ENCODE measurements at places on chromosomes 5 and 9.

DNA sequence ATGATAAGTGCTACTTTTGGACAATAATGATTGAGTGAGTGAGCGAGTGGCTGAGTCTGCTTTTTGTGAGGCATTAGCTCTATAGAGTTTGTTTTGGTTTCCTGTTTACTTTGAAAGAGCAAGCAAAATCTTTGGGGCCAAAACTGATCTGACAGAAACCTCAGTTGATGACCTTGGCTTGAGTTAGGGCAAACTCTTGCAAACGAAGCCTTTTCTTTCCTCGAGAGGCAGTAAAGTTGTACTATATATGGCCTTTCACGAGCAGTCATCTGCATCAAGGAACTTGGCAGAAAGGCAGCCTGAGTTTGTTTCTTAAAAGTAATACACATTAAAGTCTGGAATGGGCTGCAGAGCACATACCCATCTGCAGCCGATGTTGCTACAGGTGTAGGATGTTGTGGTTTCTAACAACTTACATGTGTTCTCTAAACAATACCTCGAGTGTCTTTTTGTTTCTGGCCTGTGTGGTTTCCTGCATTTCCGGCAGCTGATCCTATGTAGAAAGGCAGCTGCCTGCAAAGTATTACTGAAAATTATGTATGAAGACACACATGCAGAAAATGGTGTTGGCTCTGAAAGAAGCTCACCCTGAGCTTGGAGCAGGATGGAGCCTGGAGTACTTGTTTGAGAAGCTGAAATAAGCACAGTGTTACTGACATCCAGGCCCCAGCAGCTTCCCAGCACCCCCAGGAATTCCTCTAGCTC, 60.8 kb downstream of the FOXD1 start:
- DNase-seq = no peak

GRCh38 chr5:175226506-175226905, 217.5 kb downstream of the DRD1 start:
- DNase-seq = no peak

DNA sequence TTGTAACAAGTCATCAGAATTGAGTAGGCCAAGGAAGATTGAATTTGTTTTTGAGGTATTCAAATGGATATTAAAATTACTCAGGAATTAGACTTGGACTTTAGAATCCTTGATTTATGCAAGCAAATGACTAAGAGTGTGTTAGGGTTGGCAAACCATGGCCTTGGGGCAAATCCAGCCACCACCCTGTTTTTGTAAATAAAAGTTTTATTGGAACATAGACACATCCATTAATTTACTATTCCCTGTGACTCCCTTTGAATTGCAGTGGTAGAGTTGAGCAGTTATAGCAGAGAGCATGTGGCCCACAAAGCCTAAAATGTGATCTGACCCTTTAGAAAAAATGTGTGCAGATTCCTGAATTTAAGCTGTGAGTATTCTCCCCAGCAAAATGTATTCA, 115.6 kb downstream of the WDR70 start:
- peak; percentile 43 for DNase-seq

GRCh38 chr9:36956908-36957307, 77.2 kb downstream of the PAX5 start:
- DNase-seq = no peak

GRCh38 chr5:123107343-123108244, 18.6 kb downstream of the PRDM6 start:
- no peak for DNase-seq

DNA sequence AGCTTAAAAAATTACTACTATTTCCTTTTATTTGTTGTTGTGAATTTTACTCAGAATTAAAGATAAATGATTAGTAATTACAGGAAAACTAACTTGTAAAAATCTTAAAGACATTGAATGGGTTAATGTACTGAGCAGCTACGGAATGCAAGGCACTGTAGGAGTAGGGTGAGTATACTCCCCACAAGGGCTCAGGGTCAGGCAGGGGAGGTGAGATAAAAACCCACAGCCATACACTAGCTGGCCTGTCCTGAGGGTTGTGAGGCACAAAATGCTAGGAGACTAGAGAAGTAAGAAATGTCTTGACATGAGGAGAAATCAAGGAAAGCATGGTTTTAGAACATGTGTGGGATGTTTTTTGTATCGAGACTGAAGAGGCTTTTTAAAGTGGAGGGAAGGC, 13.4 kb downstream of the ZBED3 start:
- no peak for DNase-seq

GRCh38 chr5:141914199-141914743, 9.4 kb upstream of the DELE1 start:
- DNase-seq = no peak

DNA sequence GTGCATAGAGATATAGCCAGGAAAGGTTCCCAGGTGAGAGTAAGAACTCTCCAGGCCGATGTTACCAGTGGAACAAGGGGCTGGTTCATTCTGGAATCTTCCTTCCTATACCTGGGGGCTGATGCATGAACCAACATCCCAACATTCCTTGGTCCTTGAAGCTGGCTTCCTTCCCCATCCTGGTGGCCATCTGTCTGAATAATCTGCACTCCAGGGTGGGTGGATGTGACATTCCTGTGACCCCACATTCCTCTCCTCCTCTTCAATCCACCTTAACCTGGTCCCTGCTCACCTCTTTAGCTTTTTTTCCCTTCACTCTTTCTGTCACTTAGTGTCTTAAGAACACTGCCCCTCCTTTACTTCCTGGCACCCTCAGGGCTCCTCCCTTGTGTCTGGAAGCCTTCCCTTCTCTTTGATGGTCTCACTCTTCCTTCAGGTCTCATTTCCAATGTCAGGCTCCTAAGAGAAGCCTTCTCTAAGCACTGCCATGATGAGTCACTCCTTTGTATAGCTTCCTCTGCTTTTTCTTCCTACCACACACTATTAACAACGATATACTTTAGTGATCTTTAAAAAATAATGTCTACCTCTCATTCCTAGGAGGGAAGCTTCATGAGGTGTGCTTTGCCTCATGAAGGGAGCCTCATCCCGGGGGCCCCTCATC, 80.3 kb downstream of the BOD1 start:
- no peak for DNase-seq

- no peak for DNase-seq
These were observed 7.1 kb downstream of the MYORG start for GRCh38 chr9:34369636-34370035.

- DNase-seq = no peak
These were observed 41.1 kb upstream of the KLF4 start for GRCh38 chr9:107530679-107531078.

GRCh38 chr5:85814596-85814995, 803.1 kb upstream of the COX7C start:
- DNase-seq = no peak

GRCh38 chr5:133404724-133405123, 207.6 kb downstream of the FSTL4 start:
- DNase-seq = peak; percentile 22

DNA sequence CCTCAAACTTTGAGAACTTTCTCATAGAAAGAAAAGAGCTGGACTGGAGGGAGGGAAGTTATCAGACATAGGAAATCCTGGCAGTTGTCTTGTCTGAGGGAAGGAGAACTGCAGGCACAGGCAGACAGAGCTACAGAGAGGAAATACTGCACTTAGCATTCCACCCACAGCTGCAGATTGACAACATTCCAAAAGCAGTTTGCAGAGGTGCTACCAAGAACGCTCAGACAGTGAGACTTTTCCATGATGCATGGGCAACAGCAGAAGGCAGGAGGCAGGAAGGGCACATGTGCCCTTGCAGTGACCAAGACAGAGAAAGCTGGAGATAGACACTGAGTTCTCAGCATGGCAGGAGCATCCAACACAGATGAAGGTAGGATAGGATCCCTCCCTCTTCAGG, 327.5 kb upstream of the ZNF462 start:
- DNase-seq = no peak

DNA sequence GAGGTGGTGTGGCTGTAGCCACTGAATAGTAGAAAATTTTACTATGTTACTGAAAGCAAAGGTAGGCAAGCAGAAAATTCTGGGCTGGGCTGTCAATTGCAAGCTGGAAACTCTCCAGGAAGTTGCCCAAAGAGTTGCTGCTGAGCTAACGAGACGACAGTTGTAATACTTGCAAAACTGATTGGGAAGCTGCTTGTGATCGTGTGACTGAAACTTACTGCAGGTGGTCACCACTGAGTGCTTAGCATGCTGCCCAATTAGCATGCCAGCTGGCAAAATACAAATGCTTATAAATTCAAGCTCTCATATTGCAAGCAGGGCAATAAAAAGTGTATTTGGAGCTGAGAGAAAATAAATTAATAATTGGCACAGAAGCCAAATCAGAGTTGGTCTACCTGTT, 758.5 kb upstream of the EDIL3 start:
- no peak for DNase-seq

DNA sequence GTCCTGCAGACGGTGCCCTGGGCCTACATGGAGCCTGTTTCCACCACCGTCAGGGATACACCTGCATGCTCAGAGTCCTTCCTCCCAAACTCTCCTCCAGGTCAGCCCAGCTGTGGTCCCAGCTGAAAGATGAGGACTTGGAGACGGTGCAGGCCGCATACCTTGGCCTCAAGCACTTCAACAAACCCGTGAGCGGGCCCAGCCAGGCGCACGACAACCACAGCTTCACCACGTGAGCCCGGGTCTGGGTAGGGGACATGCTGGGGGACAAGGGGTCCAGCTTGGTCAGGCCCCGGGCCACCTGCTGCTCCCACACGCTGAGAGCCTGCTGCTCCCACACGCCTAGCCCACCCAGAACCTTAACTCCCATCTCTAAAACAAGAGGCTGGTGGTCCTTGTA, 16.6 kb upstream of the CARD19 start:
- DNase-seq = no peak

DNA sequence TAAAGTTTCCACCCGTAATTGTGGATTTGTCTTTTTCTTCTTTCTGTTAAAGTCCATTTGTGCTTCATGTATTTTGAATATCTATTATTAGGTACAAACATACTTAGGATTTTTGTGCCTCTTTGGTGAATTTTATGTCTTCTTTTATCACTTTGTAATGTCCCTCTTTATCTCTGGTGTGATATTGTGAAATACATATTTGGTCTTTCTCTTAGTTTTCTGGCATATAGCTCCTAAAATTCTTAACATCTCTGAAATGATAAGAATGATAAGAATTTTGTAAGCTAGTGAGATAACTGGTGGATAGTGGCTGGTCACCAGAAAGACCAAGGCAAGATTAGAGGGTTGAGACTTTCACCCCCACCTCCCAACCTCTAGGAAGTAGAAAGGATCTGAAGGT, 111.1 kb downstream of the KCTD16 start:
- DNase-seq = no peak

DNA sequence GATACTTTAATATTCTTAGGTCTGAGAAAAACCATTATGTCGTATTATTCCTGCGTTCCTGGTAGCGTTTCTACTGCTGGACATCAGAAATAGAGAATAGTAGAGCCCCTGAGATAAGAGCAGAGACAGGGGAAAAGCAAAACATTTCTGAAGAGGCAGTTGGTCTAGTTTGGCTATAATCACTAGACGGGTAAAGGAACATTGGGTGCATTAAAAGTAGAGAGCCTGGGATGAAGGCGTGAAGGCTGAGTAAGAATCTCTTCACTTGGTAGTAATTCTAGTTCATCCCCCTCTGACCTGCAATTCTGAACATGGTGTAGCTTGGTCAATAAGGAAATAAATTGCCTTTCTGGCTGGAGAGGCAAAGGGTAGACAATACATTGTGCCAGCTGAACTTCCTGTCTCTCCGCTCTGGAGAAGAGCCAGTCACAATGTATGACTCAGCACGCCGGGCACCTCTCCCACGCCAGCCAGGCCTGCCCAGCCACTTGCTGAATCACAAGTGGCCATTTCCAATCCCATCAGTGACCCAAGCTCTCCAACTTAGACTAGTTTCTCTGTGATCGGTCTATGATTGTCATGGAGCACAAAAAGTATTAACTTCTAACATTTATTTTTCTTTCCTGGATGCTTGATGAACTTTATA, 75.4 kb downstream of the STK32A start:
- DNase-seq = peak; percentile 65

GRCh38 chr5:60445921-60446320, 254.0 kb downstream of the DEPDC1B start:
- DNase-seq = no peak

GRCh38 chr5:178113141-178113787, at the start of gene N4BP3:
N4BP3 (plus strand) TSS chr5:178113532; CDS start chr5:178119584, 6,052 bp downstream.
- DNase-seq = peak; percentile 36

DNA sequence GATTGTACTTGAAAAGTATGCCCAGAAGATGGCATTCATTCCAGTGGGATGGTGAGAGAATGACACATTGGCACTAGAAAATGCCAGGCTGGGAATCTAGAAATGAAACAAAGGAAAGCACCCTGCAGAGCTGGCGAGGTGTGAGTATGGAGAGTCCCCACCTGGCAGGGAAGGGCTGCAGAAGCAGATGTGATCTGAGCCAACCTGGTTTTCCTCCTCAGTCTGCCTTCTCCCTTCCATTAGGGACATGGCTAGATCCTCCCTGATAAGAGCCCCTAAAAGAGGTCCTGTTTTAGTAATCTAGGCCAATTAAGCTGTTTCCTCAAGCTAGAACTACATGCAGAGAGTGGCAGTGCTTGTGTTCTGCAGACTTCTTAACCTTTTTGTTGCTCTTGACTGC, 24.7 kb upstream of the TNFSF15 start:
- DNase-seq = no peak

DNA sequence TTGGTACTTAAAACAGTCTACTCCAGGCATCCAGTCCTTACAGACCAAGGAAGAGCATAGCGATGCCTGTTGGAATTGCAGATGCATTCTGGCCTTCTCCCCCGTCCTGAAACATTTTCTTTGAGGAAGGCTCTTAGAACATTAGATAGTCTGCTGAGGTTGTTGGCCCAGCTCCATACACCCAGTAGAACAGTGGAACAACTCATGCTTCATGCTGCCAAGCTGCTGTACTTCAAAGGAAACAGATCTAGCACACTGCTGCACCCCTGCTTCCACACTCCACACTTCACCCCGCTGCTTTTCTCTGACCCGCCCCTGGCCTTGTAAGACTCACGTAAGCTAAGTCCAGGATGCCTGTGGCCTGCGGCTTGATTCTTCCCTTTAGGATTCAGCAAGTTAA, 33.4 kb upstream of the NCS1 start:
- peak; percentile 99 for DNase-seq

DNA sequence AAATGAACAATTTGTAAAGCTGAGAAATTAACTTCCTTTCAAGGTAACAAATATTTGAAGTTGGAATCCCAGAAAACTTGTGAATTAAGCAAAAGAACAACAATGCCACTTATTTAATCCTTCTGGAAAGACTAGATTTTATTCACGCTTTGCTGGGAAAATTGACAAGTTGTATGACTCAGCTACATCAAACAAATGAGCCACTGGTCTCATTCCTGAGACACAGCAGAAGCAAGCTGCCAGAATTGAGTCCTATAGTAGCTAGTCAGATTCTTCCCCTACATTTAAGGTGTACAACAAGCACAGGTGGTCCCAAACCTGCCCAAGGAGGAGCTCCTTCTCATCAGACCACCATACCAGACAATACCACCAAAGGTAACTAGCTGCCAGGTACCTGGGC, 280.7 kb downstream of the SPOCK1 start:
- peak; percentile 78 for DNase-seq
